Cardiac septum (tissue), 1 donor: ENCODE measurements at places on chromosomes 13 and 19.

- DNase-seq = no peak
These were observed 1.4 kb downstream of the ZNF699 start for GRCh38 chr19:9308091-9308770.

DNA sequence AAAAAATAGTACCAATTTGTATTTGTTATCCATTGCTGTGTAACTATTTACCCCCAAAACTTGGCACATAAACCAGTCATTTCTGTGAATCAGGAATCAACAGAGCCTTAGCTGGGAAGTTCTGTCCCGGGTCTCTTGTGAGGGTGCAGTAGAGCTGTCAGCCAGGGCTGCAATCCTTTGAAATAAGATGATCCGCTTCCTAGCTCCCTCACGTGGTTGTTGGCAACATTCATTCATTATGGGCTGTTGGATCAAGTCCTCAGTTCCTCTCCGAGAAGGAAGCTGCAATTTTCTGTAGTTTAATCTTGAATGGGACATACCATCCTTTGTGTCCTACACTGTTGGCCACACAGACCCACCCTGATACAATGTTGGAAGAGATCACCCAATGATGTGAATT is 277.2 kb downstream of the SUCLA2 start:
- no peak for DNase-seq

DNA sequence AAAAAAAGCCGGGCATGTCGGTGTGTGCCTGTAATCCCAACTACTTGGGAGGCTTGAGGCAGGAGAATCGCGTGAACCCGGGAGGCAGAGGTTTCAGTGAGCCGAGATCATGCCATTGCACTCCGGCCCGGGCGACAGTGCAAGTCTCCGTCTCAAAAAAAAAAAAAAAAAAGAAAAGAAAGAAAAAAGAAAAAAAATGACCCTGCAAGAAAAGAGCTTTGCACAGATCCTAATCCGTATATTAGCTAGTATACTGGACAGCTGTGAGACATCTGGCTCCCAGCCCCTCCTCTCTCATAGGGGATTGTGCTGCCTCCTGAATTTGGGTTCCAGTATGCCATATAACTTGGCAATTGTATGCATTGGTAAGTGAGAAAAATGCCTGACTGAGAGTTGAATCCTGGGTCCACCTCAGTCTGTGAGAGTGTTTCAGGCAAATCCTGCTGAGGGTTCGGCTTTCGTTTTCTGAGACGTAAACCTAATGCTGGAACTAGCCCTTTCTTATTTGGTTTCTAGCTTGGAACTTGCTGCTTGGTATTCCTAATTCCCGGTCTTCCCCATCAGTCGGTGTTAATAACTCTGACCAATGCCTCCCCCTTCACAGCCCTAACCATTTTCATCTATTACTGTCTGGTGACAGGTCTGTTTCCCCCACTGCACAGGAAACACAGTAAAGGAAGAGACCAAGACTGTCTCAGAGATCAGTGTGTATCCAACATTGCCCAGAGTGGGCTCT is 1.3 kb upstream of the AKT2 start:
- no peak for DNase-seq

GRCh38 chr19:13150931-13151604 is 857 bp downstream of the IER2 start:
- no peak for DNase-seq

- no peak for DNase-seq
These were observed 18.2 kb upstream of the JUND start for GRCh38 chr19:18299654-18300053.

DNA sequence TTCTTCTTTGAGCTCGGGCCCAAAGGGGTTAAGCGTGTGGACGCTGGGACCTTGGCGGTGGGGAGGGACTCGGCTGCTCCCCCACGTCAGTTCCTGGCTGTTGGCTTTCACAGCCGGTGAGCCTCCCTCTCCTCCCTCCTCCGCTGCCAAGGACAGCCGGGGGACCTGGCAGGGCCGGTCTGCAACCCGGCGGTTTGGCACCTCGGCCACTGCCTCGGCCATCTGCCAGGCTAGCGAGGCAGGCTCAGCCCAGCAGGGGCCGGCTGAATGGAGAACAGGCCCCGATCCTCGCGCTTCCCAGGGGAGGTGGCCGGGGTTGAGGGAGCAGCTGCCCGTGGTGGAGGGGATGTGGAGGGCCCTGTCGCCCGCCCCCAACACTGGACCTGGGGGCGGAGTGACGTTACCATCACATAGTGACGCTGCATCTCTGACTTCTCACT is 5.0 kb downstream of the TLE5 start:
- peak; percentile 90 for DNase-seq
